ENCODE measurements at places on chromosomes 1 and 21.

- no peak for DNase-seq
Measured at GRCh38 chr1:161956097-161956496, 67.6 kb downstream of the OLFML2B start.

DNA sequence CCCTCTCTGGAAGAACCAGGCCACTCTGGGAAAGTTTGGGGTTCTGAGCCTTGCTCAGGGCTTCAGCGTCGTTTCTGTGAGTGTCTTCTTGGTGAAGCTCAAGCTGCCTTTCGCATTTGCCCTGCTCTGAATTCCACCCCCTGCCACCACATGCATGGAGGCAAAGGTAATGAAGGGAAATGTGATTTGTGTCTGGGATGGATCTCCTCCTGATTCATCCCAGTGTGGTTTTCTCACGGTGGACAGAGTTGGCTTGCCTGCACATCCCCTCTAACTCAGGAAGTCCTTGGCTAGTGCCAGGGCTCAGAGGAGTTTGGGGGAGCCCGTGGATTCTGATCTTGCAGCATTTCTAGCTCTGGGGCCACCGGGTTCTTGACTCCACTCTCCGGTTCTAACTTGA is 173.6 kb upstream of the RAB4A start:
- no peak for DNase-seq

DNA sequence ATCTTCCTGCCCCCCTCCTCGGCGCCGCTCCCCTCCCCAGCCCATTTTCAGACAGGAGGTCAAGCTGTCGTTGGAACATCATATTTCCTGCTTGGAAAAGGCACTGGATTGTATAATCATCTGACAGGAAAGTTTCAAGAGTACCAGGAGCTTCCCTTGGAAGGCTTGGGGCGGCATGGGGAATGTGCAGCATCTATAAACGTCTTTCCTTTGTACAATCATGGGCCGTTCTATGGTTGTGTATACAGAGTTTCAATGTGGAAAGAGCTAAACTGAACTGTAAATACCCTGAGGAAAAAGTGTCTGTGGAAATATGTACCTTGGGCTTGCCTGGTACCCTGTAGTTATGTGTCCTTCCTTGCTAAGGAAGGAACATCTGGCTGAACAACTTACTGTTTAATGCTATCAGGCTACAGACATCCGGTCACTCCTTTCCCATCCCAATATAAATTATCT is 368.1 kb upstream of the ADGRL2 start:
- DNase-seq, result no peak

GRCh38 chr1:222665964-222666363 is 46.3 kb downstream of the AIDA start:
- no peak for DNase-seq

- no peak for DNase-seq
Measured at GRCh38 chr1:95249916-95250315, 15.9 kb downstream of the RWDD3 start.

GRCh38 chr1:155514582-155515187 is 47.9 kb downstream of the ASH1L start:
- no peak for DNase-seq

DNA sequence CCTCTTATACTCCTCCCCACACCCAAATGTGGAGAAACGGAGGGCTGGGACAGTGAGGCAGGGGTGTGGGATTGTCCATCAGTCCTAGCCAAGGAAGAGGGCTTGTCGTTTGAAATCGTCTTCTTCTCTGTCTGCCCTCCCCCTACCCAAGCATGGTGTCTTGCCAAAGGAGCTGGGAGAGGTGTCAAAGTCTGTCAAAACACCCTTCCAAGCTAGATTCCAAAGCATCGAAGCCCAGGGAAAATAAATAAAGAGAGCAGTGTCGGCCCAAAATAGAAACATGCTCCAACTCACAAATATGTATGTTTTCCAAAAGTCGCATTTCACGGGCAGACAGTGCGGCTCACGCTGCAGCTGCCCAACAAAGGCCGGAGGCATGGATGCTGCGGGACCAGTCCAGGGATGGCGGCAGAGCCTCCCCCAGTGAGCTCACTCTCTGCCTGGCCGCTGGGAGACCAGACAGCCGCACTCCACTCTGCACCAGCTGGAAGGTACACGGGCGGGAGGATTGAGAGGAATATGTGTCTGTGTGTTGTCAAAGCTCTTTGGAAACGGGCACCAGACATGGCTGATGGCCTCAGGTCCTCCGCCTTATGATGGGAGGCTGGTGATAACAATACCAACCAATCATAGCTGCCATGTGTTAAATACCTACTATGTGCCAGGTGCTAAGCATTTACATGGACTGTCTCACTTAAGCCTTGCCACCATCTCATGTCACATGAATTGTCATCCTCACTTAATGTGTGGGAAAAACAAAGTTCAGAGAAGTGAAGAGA is 3.9 kb downstream of the DISP3 start:
- no peak for DNase-seq

- DNase-seq, result no peak
Measured at GRCh38 chr1:223824712-223825111, 21.0 kb downstream of the TP53BP2 start.

GRCh38 chr1:143735764-143736461 is 235.9 kb downstream of the FAM72C start:
- no peak for DNase-seq

- no peak for DNase-seq
Measured at GRCh38 chr1:86429835-86430234, 5.9 kb downstream of the CLCA2 start.

GRCh38 chr1:8456991-8457390 is 139.1 kb downstream of the SLC45A1 start:
- DNase-seq, result no peak

DNA sequence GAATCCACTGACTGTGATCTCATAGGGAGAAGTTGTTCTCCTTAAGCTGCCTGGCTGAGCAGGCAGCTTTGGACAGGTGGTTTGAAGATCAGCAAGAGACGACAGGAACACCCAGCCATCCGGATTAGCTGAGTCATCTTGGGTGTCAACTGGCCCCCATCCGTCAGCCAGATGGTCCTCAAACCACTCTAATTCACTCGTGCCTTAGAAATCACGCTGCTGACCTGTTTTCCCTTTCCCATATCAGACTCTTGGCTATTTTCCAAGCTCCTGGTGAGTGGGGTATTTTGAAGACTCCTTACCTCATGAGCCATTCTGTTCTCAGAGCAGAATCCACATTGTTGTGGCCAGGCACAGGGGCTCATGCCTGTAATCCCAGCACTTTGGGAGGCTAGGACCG is 149.1 kb upstream of the L1TD1 start:
- DNase-seq, result no peak

- no peak for DNase-seq
Measured at GRCh38 chr1:235831148-235831547, 35.6 kb downstream of the LYST start.

DNA sequence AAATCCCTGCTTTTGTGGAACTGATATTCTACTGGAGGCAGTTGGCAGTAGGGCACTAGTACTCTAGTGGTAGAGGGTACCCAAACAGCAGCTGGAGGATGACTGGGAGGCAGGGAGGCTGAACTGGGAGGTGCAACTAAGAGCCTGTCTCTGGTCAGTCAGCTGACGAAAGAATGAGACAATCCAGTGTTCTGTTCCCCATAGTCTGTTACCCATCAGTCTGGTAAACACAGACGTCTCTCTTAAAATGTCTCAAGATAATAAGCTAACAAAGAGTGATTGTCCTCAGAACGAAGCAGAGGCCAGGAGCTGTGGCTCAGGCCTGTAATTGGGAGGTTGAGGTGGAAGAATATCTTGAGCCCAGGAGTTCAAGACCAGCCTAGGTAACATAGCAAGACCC is 30.4 kb downstream of the TFAP2E start:
- DNase-seq, result no peak

DNA sequence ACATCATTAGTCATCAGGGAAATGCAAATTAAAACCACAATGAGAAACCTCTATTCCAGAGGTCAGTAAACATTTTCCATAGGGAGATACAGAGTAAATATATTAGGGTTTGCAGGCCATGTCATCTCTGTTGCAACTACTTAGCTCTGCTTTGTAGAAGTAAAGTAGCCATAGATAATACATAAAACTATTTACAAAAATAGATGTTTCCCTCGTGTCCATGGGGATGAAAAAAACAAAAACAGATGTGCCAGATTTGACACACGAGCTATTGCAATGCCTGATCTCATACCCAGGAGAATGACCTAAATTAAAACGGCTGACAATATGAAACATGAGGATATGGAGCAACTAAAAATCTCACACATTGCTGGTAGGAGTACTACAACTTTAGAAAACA is 17.3 kb downstream of the LTN1 start:
- no peak for DNase-seq

- DNase-seq, result no peak
Measured at GRCh38 chr1:32627596-32628162, 22.7 kb downstream of the ZBTB8OS start.

GRCh38 chr1:53314606-53315005 is 13.3 kb downstream of the LRP8 start:
- no peak for DNase-seq

DNA sequence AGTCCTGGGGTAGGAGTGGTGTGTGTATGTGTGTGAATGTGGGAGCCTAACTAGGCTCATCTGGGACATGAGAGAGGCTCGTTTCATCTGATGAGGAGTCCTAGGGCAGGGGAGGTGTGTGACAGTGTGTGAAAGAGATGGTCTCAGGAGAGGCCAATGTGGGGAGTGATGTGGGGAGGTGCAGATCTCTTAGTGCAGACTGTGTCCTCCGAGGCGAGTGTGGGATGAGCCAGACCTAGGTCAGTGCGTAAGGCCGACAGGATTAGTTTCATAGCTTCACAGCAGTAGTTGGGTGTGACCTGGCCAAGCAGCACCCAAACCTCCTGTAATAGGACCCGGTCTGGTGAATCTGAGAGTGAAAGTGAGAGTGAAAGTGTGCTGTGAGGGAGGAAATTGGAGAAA is 94.7 kb downstream of the LIPI start:
- no peak for DNase-seq

- no peak for DNase-seq
Measured at GRCh38 chr1:158972841-158973240, 36.9 kb upstream of the IFI16 start.

DNA sequence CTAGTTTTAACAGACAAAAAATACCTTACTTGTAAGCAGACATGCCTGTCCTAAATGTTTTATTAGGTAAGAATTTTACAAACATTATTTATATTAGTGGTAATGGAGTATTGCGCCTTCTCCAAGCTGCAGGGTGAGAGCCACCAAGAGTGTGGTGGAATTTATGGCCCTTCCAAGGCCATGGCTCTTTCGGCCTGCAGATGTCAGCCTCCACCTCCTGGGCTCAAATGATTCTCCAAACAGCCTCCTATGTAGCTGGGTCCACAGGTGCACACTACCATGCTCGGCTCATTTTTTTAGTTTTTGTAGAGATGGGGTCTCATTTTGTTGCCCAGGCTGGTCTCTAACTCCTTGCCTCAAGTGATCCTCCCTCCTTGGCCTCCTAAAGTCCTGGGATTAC is 56.3 kb downstream of the ITGB3BP start:
- DNase-seq, result no peak

GRCh38 chr1:45345014-45345413 is 4.8 kb upstream of the MUTYH start:
- DNase-seq, result no peak

DNA sequence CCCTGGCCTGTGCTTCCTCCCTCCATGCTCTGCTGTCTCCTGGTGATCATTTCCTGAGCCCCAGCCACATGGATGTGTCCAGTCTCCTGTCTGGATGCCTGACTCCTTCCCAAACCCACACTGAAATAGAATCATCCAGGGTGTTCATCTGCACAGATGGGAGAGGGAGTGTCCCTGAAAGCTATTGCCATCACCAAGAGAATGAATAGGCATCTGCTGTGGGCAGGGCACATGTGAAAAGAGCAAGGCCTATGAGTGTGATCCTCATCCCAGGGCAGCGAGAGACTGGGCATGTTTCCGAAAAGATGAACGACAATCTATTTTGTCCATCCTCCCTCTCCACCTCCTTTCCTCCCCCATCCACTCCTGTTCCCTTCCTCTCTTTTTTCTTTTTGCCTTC is 5.0 kb downstream of the IGSF21 start:
- no peak for DNase-seq

- DNase-seq, result no peak
Measured at GRCh38 chr1:85836736-85837135, 128.5 kb upstream of the ZNHIT6 start.

DNA sequence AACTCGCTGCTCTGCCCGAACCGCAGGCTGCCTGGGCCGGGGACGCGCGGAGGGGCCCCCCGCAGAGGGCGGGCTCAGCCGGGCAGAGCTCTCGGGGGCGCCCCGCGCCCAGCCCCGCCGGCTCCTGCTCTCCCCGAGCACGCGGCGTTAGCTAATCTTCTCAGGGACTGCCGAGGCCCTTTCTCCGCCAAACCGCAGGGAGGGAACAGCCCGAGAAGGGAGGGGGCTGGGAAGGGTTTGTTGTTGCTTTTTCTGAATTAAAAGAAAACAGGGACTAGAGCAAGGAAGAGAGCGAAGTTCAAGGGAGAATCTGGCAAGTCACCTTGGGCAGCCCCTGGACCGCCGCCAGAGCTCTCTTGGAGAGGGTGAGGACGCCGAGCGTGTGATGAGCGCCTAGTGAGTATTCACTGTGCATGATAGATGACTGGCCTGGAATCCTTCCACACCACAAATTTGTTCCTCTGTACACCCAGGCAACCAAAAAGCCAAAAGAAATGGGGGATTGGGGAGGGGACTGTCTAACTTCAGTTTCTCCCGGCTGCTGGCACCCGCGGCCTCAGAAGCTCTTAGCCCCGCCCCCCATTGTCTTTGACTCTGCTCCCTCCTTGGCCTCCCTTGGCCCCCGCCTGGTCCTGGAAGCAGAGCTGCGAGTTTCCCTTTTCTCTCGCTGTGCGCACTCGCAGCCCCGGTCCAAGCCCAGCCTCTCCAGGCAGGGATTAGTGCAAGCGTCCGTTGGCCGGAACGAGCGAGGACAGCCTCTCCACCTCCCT is 19.7 kb upstream of the LMX1A start:
- DNase-seq, result no peak

GRCh38 chr1:172238965-172239364 is 181.5 kb upstream of the C1orf105 start:
- DNase-seq, result no peak

DNA sequence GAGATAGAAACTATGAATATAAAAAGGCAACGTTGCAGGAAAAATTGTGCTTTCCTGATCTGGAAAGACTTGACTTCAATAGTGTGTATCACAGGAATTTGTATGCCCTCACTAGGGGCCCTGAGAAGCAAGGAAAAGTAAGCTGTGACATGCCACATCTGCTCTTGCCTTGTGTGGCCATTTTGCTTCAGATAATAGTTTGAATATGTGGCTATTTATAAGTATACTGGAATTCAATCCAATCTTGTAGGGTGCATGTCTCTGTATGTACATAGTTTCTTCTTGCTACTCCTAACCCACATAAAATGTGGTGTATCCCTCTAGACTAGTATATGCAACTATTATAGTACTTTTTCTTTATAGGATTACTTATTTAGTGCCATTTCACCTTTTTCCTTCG is 31.1 kb upstream of the SCYL3 start:
- no peak for DNase-seq

- DNase-seq, result no peak
Measured at GRCh38 chr1:200808846-200809245, 63.9 kb upstream of the GPR25 start.

DNA sequence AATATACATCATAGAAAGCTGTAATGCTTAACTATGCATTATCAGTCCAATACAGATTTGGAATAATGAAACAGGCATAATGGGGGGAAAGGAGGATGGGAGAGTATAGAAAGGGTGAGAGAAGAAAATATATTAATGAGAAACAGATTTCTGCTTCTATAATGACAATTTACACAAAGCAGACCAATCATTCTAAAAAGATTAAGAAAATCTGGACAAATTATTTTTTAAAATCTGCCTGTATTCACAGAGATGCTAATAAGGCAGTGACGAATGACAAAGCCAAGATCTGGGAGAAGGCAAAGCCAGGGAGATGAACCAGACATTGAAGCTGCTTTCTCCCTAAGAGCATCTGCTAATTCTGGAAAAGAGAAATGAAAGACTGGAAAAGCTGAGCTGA is 50.0 kb downstream of the SPATA6 start:
- no peak for DNase-seq

Measured in esophagus squamous epithelium (tissue), 5 donors.